ENCODE measurements at places on chromosomes 5 and 9.

DNA sequence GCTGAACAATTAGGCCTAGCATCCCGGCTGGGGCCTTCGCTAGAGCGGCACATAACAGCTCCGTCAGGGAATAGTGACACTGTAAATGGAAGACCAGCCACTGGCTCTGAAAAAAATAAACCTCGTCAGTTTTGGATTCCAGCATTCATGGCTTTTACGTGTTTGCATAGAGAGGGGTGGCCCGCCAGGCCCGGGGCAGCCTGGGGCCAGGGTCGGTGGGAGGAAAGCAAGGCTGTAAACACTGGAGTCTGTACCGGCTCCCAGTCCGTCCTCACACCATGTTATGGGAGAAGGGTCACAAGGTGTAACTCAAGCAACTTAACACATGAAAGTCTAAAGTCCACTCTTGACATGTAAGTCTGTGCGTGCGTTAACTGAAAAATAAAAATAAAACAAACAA is 11.2 kb downstream of the CCNI2 start:
- DNase-seq: no peak

DNA sequence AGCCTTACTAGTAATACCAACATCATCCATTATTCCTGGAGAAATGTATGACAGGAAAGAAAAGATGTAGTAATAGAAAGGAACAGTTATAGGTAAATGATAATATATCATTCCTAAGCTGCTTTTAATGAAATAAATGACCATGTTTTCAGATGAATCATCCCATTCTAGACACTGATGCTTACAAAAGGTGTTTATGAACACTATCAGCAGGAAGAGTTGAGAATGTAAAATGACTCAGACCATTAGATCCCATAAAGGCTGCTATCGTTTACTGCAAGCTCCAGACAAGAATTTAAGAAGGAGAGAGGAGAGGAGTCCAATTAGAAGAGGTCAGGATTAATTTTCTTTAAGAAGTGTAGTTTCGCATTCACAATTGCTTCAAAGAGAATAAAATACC is 1033.5 kb downstream of the EFNA5 start:
- DNase-seq: no peak

DNA sequence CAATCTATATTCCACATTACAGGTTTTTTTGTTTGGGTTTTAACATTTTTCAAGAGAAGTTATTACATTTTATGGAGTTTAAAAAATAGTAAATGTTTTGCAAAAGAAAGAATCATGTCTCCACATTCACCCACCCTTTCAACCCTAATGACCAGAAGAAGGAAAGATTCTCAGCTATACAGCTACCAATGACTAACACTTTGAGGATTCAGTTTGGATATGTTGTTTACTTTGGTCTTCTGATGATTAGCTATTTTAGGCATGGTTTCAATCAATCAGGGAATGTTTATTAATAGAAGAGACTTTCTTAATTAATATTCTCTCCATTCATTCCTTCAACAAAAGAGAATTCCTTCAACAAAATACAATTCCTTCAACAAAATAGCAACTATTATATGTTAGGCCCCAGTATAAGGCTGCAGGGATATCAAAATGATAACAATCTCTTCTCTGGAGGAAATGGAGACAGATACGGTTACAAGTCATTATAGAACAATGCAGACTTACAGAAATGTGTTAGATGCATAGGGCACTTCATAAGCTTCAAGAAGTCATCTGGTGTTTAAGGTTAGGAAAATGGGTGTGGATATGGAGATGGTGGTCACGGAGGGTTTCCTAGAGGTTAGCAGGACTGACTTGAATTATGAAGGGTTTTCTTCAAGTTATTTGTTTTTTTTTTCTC is 9.3 kb upstream of the NR3C1 start:
- DNase-seq: no peak

DNA sequence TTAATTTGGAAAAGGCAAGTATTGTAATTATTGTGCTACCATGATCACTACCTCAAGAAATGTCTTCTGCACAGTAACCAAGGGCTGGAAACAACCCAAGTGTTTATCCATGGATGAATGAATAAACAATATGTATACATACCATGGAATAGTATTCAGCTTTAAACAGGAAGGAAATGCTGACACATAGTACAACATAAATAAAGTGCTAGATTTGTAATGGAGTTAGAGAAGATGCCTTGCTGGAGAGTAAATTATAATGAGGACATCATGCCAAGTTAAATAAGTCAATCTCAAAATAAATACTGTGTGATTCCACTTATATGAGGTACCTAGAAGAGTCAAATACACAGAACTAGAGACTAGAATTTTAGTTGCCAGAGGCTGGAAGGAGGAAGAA is 160.0 kb downstream of the CCDC192 start:
- no peak for DNase-seq

DNA sequence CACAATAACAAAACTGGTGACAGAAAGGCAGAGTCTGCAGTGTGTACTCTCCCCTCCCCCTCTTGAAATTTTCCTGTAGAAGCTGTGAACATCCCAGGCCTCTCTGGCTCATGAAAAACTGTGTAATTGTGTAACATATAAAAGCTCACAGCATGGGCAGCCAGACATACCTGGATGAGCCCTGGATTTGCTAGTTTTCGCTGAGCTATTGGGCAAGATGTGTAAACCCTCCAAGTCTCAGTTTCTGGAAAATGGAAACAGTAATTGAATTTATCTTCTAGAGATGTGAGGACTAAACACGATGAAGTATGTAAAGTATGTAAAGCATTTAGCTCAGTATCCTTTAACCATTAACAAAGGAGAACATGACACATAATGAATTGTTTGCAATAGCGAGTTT is 143.2 kb upstream of the ANKH start:
- DNase-seq: no peak

GRCh38 chr9:21114311-21114710 is 27.3 kb downstream of the IFNW1 start:
- no peak for DNase-seq

- no peak for DNase-seq
Observed at GRCh38 chr5:1477341-1477740, 32.1 kb upstream of the SLC6A3 start.

DNA sequence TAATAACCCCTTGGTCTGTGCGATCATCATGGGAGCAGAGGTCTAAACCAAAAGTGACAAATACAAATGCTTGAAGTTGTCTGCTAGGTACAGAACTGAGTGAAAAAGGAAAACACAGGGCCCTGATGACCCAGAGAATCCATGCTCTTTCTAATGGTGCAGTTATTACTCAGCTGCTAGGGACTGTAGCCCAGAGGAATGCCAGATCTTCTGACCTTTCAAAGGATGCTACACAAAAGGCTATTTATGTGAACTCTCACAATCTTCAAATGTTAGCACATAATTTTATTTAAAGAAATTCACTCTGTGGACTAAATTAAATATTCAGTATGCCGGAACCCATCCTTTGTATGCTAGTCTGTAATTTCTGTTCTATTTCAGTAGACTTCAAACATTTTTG is 79.9 kb downstream of the PRR16 start:
- DNase-seq: no peak

- DNase-seq: no peak
Observed at GRCh38 chr9:120383999-120384924, 195.7 kb downstream of the CDK5RAP2 start.

DNA sequence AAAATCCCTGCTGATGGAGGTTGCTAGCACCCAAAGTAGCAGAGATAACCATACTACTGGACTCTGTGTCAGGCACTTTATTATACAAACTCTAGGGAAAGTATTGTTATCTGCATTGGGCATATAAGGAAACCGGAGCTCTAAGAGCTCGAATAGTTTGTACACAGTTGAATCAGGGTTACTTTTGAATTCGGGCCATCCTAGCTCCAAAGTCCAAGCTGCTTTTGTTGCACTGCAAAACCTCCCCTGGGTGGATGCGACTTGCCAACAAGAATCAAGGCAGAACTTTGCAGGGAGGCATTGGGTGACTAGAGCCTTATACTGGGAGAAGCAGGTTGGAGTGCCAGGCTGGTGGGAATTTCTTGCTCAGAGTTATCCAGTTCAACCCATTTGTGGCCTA is 435.1 kb downstream of the SPATA31D1 start:
- DNase-seq: no peak

GRCh38 chr9:81680506-81680905 is 8.8 kb downstream of the TLE1 start:
- no peak for DNase-seq

DNA sequence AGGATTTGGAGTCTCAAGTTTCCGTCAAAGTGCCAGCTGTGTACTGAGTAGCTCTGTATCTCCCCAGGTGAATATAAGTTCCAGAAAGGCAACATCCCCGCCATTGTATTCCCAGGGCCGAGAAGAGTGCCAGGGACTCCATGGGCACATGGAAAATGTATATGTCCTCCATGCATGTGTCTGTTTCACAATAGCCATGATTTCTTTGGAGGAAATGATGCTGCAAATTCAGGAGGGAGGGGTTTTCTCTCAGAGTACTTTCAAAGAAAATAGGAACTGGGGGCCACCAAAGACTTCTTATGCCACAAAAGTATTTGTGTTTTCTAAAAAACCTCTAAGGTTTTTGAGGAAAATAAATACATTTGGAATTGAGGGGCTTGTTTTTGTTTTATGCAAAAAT is 524.6 kb downstream of the BNC2 start:
- no peak for DNase-seq

- no peak for DNase-seq
Observed at GRCh38 chr9:76092572-76092971, 202.1 kb downstream of the PCSK5 start.

DNA sequence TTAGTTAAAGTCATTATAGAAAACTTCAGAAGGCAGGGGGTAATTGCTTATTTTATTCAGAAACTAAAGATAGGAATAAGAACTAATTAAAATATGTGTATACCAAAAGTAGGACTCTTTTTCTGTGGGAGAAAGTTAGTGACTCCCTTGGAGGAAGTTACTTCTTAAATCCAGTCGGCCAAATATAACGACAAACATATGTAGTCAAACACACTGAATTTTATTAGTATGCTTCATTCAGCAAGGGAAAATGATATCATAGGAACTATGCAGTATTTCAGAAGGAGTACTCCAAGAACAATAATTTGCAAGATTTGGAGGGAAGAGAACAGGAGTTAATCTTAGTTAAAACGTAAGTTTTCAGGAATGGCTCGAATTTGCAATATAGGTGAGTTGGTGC is 432.6 kb downstream of the CYLC2 start:
- DNase-seq: no peak

DNA sequence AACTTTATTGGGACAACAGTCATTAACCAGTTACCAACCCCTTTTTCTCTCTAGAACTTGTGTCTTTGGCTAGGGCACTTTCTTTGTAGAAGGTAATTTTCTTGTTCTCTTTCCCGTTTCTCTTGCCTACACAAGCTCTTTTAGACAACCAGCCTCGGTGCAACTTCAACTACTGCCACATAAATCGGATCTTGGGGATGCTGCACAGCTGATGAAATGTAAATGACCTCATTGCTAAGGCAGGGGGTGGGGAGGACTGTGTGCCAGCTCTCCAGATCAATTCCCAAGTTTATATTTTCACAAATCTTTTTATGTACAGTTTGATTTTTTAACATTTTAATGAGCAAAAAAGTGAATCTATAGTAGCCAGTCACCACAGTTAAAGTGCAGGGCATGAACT is 157.6 kb downstream of the DENND1A start:
- DNase-seq: no peak

- DNase-seq: no peak
Observed at GRCh38 chr5:149857499-149857898, 87.1 kb downstream of the PDE6A start.

- no peak for DNase-seq
Observed at GRCh38 chr9:116320290-116320689, 166.7 kb downstream of the PAPPA start.

DNA sequence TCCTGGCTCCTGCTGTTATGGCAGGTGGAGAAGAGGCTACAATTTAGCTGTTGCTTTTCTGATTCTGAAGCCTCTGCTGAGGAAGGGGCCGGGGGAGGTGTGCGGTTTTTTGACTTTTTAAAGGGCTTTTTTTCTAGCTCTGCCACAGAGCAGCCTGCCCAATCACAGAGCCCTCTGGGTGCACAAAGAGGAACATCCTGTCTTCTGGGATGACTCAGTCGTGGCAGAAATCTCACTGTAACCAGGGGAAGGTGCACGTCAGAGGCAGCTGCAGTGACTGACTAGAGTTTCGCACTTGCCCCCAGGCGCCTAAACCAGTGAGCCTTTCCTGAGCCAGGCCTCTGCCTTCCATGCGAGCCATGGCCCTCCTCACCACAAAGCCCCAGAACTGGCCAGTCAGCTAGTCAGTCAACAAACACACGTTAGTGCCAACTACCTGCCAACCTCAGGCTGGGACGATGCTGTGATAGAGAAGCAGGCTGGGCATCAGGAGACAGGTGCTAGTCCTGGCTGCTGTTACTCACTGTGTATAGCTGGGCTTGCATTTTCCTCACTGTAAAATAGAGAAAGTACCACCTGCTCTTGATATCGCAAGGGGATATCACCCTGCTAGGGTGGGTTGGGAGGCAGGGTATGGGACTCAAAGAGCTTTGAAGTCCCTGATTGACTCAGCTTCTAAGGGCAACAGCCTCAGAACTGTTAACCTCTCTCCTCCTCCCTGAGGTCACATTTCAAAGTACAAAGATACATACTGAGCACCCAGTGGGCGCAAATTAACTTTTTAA is 2.2 kb downstream of the AKNA start:
- peak; percentile 75 for DNase-seq

- no peak for DNase-seq
Observed at GRCh38 chr9:88773627-88774244, 217.5 kb upstream of the S1PR3 start.

- DNase-seq: no peak
Observed at GRCh38 chr5:123090661-123091297, 1.7 kb downstream of the PRDM6 start.

- DNase-seq: no peak
Observed at GRCh38 chr9:114897196-114897595, 33.2 kb downstream of the TNFSF8 start.

DNA sequence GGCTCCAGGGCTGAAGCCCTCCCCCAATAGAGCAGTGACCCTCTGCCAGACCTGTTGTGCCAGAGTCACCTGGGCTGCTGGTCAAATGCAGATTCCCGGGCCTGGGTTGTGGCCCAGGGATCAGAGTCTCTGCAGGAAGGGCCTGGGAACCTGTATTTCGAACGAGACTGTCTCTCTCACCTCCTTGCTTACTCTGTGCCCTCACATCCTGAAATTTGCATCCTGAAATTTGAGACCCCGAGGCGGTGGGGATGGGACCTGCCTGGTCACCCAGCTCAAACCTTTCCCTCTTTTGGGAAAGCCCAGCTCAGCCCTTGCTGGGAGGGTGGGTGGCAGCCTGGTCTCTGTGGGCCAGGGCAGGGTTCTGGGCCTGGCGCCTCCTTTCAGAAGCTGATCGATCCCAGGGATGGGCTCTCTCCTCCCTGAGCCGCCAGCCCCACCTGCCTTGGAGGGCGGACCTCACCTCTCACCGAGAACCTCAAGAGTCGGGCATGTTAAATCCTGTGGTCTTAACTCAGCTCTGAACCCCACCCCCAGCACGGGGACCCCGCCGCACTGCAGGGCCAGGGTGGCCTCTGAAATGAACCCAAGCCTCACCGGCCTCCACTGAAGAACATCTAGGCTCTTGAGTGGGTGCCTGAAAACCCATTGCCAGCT is 44.0 kb upstream of the IER5L start:
- no peak for DNase-seq

DNA sequence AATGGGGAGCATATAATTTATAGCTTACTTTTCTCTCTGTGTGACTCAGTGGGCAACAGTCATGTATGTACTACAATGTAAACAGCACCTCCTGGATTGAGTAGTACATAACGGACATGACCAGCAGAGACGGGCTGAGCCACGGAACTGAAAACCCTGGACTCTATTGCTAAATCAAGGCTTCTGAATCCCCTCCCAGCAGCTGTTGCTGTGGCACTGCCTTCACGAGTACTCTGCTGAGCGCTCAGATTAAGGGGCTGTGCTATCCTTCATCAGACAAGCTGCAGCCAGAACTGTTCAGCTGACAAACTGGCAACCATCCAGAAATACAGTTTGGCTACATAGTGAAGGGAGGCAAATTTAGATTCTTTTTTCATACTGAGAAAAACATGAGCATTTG is 131.3 kb upstream of the CCDC180 start:
- DNase-seq: no peak
